ENCODE measurements at places on chromosomes 7 and 10. TPM values are rescaled to one million over a fixed set of nuclear protein-coding genes. Genes with fewer than 3 reads are reported as not detected.

C10orf67 gene
- total RNA-seq, result 0.11 TPM

ODAD2 gene
- total RNA-seq, result not detected

FRMPD2 gene
- total RNA-seq, result not detected

LRRC4 gene
- total RNA-seq, result not detected

VSTM2A gene
- not detected for total RNA-seq

HTR7 gene
- total RNA-seq, result 0.07 TPM
